ENCODE measurements at places on chromosomes 7 and 10. TPM values are rescaled to one million over a fixed set of nuclear protein-coding genes. Genes with fewer than 3 reads are reported as not detected.

DNA sequence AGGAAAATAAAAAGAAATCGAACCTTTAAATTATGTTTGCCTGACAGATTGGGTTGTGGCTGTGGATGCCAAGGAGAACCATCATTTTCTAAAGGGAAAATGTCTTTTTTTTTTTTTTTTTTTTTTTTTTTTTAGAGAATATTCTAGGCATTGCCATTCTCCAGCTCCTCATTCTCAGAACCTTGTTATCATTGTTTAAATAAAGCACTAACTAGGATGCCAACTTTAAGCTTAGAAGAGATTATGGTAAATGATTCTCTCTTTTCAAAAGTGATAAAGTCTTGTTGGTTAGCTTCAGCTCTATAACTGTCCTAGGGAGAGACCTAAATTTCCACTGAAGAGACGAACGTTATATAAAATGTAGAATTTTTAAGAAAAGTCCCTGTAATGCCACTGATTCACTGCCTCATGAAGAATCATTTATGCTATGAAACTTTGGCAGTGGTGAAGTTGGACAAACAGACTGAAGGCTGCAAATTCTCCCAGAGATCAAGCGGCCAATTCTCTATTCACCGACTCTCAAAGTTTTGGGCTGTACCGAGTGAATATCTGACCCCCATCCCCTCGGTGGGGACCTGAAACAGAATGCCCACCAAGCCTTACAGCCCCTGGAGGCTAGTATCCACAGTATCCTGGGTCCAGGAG is 207.9 kb upstream of the PITRM1 start:
- DNase-seq, result no peak

GRCh38 chr10:108956149-108956548 is 967.2 kb downstream of the XPNPEP1 start:
- no peak for DNase-seq

GRCh38 chr7:139641337-139641992 is 118.0 kb downstream of the CLEC2L start:
- DNase-seq, result no peak

TET1 gene
- 1.2 TPM for total RNA-seq
